ENCODE measurements at places on chromosomes 11 and 22. TPM values are rescaled to one million over a fixed set of nuclear protein-coding genes. Genes with fewer than 3 reads are reported as not detected.

DNA sequence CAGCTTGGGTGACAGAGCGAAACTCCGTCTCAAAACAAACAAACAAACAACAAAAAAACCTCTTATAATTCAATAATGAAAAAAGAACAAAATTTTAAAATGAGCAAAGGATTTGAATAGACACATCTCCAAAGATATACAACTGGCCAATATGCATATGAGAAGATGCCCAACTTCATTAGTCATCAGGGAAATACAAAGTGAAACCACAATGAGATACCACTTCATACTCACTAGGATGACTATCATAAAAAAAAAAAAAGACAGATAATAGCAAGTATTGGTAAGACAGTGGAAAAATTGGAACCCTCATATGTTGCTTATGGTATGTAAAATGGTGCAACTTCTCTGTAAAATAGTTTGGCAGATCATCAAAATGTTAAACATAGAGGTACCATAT, 28.7 kb upstream of the BARX2 start:
- no peak for DNase-seq

Gene CDC42EP2
- total RNA-seq = 3.5 TPM

DNA sequence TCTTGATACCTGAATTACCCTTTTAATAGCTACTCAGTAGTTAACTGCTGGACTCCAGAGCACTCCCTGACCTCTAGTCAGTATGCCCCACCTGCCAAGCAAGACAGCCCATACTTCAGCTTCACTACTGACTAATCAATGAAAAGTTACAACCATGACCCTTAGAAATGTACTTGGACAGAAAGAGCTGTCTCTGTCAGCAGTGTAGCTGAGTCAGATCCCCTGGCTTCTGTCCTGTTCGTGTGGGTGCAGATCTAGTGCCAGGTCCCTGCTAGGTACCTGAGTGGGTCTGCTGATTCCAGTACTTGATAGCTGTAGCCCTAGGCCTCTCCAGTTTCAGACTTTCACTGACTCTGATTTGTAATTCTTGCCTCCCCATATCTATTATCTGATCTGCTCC, 265.8 kb upstream of the POU2AF2 start:
- DNase-seq = no peak

- DNase-seq = no peak
These were observed 37.8 kb downstream of the BTG4 start for GRCh38 chr11:111474432-111474831.

GRCh38 chr22:36863979-36864378, 3.2 kb downstream of the NCF4 start:
- DNase-seq = no peak
